Bladder microvascular endothelial cell (primary cell): ENCODE measurements at places on chromosomes 1 and 21. TPM values are rescaled to one million over a fixed set of nuclear protein-coding genes. Genes with fewer than 3 reads are reported as not detected.

CYP2J2 gene
- total RNA-seq = 0.16 and 0.19 TPM in 2 replicates

TEDDM1 gene
- not detected in 2 replicates for total RNA-seq

NKAIN1 gene
- total RNA-seq = 0.06 TPM in 1 of 2 replicates, not detected in the other

RALGPS2 gene
- total RNA-seq = 22.8 and 37.0 TPM in 2 replicates

PDC gene
- total RNA-seq = not detected in 2 replicates

SPRR2E gene
- not detected in 2 replicates for total RNA-seq

COL6A2 gene
- total RNA-seq = 6.5 and 10.8 TPM in 2 replicates
